ENCODE measurements at places on chromosomes 12 and 14.

- DNase-seq: no peak
These were observed 2.8 kb downstream of the KRT7 start for GRCh38 chr12:52235822-52236361.

GRCh38 chr14:76121089-76121748, 30.5 kb upstream of the GPATCH2L start:
- no peak for DNase-seq

DNA sequence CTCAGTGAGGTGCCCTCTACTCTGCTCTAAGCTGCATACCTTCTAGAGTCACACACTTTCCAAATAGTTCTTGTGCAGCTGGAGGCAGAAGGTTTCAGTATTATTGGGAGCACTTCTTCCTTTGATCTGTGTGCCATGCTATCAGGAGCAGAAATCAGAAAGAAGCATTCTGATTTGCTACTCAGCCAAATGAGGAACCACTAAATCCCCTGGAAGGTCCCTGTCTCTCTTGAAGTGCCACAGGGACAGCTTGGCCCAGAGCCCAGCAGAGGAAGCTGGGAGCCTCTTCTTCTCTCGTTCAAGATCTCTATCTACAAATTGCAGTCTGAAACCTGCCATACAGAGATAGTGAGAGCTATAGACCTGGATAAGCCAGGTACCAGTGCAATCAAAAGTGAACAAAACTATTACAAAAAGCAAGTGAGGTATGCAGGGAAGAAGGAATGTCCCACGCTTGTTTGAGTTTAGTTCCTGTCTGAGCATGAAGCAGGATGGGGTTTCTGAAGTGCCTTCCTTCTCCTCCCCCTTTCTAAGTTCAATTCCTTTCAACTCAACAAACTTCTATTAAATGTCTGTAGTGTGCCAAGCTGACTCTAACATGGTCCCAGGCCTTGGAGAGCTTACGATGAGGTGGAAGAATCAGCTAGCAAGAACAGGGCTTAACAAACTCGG, 100.9 kb upstream of the PARP11 start:
- no peak for DNase-seq

GRCh38 chr14:68363466-68363842, 429.4 kb downstream of the ZFP36L1 start:
- DNase-seq: no peak

DNA sequence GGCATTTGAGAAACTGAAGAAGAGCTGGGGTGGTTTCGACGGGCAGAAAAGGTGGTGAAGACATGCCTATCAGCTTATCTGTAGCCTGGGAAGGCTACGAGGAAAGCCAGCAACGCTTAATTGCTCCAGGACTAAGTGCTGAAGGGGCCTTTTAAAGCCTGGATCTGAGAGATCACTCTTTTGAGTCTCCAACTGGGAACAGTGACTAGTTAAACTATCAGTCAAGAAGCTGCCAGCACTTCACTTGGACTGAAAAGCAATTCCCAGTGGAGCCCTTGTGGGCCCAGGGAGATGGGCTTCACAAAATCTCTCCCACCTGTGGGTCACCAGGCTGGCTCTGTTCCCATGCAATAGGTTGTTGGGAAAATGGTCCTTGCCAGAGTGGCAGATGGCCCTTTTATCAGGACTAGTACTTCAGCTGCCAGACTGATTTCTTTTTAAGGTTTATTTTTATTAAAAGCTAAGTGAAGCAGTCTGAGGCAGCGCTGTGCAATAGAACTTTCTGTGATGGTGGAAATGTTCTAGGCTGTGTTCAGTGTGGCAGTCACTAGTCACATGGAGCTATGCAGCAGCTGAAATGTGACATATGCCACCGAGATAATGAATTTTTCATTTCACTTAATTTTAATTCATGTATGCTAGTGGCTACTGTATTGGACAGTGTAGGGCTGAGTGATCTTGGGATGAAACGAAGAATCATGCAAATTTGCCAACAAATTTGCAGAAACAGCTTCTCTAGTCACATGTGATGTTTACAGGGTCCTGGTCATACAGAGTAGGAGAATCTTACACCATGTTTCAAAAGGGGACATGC, 276.8 kb downstream of the PCNX1 start:
- DNase-seq: no peak

- DNase-seq: no peak
These were observed 1012.0 kb downstream of the FLRT2 start for GRCh38 chr14:86541972-86542371.
